ENCODE measurements at places on chromosomes 3 and 15.

- no peak for DNase-seq
These were observed 210.0 kb downstream of the RPLP1 start for GRCh38 chr15:69662645-69663000.

DNA sequence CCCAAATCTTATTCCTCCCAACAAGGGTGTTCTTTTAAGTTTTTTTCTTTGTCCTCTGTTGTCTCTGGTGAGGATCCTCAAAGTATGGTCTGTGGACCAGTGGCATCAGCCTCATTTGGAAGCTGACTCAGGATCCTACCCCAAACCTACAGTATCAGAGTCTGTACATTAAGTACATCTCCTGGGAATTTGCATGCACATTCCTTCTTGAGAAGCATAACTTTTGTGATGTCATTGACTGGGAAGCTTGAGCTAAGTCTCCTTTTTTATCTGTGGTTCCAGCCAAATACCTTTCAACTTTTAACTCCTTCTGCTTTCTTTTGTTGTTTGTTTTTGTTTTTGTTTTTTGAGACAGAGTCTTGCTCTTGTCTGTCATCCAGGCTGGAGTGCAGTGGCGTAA is 40.5 kb downstream of the ARMC8 start:
- no peak for DNase-seq

DNA sequence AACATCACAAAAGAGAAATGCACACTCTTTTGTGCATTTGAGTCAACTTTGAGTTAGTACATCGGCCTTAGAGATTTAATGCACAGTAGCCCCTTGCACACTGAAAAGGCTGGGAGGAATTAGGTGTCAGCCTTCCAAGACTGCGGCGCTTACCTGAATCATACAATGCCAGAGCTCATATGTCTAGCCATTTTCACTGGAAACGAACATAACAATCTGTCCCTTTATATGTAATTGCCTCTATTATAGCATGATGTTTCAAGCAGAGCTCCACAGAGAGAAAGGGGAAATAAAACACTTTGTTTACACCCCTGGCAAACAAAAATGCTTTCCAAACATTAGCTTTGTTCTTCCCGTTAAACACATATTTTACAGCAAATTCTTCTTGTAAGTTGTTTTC is 315.7 kb upstream of the SLCO3A1 start:
- DNase-seq = no peak

DNA sequence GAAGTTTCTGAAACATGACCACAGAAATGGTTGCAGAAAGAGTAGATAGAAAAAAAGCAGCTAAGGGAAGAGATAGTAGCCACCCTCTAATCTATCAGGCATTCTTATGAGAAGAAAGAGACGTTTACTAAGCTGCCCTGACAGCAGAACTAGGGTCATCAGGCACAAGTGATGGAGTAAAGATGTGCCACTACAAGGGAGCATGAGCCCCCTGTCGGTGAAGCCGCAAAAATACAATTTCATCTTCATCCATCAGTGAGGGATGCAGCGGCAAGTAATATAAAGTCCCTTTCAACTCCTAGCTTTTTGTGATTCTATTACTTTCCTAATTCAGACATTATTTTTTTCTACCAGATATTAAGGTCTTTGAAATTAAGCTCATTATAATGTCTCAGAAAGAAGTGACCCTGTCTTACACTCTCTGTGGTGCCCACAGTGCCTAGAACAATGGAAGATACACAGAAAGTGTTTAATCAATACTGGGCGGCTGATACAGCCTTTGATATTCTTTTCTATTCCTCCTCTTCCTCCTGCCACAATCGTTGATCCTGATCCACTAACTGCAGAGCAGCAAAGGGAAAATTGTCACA is 651.6 kb downstream of the NTRK3 start:
- DNase-seq = no peak

- DNase-seq = no peak
These were observed 216.0 kb upstream of the ZBTB20 start for GRCh38 chr3:115363071-115363470.

DNA sequence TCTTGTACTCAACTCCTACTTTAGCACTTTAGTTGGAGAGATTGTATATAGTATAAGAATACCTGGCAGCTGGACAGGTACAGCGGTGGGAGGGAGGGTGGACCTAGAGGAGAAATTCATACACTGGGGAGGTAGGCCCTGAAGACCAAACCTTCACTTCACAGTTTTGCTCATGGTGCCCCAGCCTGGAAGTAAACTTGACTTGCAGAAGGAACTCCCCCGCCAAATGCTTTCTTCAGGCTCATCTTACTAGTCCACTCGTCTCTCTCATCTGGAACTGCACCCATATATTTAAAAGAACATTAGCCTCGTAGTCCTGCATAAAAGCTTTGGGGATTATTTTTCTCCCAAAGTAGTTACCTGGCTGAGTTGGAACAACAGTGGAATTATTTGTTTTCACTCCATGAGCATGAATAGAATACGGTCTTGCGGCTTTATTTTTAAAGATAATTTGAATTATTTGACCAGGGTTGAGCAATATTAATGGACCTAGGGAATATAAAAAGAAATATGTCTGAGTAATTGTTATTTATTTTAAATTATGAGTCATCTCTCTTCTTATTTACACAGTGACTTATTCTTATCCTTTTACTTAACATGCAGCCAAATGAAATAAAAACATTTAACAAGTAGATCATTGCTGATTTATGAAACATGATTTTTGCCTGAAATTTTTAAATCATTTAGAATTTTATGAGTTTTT is 25.5 kb upstream of the CP start:
- no peak for DNase-seq

DNA sequence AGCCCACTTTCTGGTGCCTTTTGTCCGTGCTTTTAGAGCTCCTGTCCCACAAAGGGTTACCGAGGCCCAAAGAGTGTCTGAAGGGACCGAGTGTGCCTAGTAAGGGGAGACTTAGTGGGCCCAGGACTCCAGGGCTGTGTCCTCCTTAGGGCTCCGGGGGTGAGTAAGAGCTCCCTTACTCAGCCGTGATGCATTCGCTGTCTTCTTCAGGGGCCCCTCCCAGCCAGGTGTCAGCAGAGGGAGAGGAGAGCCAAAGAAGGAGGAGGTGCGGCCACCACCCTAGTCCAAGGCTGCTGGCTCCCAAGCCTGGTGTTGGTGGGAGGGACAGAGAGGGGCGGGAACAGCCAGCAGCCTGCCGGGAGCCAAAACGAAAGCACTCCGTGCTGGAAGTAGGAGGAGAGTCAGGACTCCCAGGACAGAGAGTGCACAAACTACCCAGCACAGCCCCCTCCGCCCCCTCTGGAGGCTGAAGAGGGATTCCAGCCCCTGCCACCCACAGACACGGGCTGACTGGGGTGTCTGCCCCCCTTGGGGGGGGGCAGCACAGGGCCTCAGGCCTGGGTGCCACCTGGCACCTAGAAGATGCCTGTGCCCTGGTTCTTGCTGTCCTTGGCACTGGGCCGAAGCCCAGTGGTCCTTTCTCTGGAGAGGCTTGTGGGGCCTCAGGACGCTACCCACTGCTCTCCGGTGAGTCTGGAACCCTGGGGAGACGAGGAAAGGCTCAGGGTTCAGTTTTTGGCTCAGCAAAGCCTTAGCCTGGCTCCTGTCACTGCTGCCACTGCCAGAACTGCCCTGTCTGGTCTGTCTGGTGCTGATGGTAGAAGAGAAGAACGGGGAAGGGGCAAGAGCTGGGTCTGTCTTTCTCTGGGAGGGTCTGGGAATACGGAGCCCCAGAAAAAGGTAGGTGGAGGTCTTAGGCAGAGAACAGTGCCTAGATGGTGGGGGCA is at the start of gene IL17RC:
Gene IL17RC (plus strand): TSS at position 365 of the 947 bp plus-strand sequence. CDS start 218 bp downstream, at position 583.
- DNase-seq = peak; percentile 53

DNA sequence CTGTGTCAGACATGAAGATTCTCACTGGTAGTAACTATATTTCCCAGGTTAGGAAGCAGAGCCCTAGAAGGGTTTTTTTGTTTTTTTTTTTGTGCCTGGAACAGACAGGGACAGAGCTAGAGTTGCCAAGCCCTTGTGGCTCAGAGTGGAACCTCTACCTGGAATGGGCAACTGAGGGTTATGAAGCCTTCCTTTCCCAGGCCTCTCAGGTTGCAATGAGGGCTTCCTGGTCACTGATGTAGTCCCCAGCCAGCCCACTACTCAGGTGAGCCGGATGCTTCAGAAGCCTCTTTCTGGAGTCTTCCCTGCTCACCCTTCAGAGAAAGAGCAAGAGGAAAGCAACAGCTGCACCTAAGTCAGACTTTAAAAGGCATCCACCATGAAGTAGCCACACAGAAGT is 48.8 kb upstream of the MANF start:
- DNase-seq = no peak

DNA sequence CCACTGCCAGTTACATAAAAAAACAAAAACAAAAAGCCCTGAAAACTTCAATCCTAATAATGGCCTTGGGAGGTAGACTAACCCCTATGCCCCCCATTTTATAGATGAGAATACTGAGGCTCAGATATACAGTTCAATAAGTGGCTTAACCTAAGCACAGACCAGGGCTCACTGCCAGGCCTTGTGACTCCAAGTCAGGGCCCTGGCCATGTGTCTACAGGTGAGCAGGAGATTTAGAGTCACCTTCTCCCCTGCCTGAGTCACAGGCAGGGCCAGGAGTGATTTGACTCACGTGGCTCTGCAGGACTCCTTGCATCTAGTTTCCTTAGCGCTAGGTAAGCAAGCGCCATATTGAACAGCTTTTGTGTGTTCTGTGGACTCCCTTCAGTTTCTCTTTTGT is 98.6 kb upstream of the ETV5 start:
- DNase-seq = no peak

DNA sequence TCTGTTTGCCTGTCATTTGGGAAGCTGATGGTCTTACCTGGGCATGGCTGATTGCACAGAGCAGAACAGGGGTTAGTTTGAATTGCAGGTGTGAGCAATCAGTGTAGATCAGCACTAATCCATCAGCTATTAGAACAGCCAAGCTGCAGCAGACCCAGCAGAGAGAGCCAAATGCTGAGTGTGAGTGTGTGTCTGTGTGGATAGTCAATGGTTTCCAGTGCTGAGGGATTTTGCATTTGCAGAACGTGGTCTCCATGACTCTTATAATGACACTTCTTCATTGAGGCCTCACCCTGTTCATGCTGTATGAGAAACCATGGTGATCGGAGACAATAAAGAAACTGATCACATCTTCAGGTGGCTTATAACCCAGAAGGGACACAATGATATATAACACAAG is 312.1 kb downstream of the SOX2 start:
- no peak for DNase-seq

GRCh38 chr15:31457631-31458526 is 131.2 kb downstream of the KLF13 start:
- no peak for DNase-seq

GRCh38 chr15:68924866-68925560 is 5.3 kb upstream of the SPESP1 start:
- DNase-seq = peak; percentile 71

DNA sequence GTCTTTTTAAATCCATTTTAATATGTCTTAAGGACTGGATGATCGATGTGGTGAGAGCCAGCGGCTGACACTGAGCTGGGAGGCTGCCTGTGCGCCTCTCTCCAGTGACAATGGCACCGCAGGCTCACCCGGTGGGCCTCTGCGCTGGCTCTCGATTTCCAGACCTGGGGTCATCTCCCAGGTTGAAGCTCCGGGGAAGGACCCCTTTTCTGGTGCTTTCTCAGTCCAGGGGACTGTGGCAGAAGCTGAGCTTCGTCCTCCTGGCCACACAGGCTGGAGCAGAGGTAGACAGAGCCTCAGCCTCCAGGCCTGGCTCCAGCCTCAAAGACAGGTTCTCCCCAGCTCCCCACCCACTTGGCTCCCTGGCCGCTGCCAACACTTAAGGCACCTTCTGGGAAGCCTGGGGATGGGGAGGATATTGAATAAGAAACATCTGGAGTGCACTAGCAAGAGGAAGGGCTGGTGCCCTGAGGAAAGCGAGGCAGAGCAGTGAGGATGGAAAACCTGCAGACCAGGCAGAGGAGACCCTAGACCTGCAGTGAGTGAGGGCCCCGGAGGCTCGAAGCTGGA is 154.2 kb upstream of the SMAD3 start:
- DNase-seq = no peak

DNA sequence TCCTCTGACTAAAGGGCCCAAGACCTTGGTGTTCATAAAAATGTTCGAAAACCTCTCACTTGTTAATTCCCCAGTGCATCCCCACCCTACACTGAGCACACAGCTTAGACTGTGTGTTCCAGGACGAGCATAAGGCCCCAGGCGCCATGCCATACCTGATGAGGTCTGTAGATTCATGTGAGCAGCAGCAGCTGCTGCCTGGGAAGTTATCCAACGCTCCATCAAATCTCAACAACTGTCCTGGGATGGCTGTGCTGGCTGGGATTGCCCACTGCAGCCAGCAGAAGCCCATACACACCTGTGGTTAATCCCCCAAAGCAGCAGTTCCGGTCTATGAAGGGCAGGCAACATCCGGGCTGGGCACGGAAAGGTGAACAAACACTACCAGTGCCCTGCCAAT is 391.2 kb downstream of the IL20RB start:
- DNase-seq = no peak

GRCh38 chr3:148940983-148941382 is 50.4 kb upstream of the GYG1 start:
- DNase-seq = no peak

- no peak for DNase-seq
These were observed 78.9 kb downstream of the FAM81A start for GRCh38 chr15:59516655-59517461.

- DNase-seq = peak; percentile 70
These were observed 553 bp downstream of the TMEM43 start for GRCh38 chr3:14125193-14126016.

GRCh38 chr15:79071901-79072300 is 18.7 kb downstream of the RASGRF1 start:
- no peak for DNase-seq

GRCh38 chr3:118587037-118587741 is 447.5 kb downstream of the IGSF11 start:
- DNase-seq = no peak

- DNase-seq = no peak
These were observed 6.8 kb upstream of the PDCD6IP start for GRCh38 chr3:33791477-33792166.

DNA sequence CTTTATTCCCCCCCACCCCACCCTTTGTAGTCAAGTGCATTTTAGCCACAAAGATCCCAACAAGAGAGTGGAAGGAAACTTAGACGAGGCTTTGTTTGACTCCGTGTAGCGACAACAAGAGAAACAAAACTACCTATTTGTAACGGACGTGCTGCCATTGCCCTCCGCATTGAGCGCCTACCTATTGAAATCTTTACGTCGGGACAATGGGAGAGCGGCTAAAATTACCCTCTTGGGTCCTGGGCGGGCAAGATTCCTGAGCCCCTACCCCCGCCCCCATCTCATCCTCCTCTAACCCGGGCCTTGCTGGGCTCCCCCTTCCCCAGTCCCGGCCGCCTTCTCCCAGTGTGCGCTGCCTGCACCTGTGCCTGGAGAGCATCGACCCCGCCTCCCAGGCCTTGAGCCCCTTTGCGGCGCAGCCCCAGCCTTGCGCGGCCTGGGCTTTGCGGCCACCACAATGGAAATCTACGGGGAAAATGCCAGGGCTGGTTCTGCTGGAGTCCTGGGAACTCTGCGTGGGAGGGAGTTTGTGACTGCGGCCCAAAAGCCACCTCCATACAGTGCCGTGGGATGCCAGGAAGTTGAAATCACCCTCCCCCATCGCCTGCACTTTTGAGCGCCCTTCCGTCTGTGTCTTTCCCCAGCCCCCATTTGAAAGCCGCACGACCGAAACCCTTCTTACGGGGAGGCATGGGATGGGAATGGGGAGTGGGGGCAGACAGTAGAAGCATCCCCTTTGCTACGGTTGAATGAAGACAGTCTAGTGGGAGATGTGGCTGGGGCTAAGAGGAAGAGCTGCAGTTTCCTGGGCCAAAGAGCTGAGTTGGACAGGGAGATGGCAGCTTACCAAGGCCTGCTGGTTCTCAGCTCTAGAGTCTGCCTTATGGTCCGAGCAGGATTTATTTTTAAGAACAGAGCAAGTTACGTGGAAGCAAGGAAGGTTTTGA is 1.1 kb upstream of the SOX2 start:
- DNase-seq = no peak

- no peak for DNase-seq
These were observed 19.8 kb upstream of the MTHFS start for GRCh38 chr15:79916502-79917132.
